ENCODE measurements at places on chromosomes 13 and 19. TPM values are rescaled to one million over a fixed set of nuclear protein-coding genes. Genes with fewer than 3 reads are reported as not detected.

The CABP5 gene
- total RNA-seq, result not detected

The KLK4 gene
- total RNA-seq, result not detected

The NANOS3 gene
- total RNA-seq, result 1.9 TPM

The HIPK4 gene
- total RNA-seq, result not detected

The ZIC2 gene
- not detected for total RNA-seq

The KLF1 gene
- total RNA-seq, result 1.2 TPM

The C19orf73 gene
- total RNA-seq, result 2.5 TPM

The MATK gene
- total RNA-seq, result 32.3 TPM

The FAM216B gene
- not detected for total RNA-seq

DNA sequence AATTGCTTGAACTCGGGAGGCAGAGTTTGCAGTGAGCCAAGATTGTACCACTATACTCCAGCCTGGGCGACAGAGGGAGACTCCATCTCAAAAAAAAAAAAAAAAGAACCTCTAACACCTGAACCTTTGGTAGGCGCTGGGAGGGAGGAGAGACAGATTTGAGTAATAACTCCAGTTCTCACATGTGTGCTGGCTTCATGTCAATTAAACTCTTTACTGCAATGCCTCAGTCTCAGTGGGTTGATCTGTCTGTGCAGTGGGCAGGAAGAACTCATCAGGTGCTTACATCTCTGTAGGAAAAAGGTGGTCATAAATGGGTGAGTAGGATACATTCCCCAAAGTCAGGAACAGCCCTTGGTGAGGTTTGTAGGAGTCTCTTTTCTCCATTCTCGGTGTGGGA is 85.1 kb upstream of the ABCC4 start:
- DNase-seq, result no peak
- H3K4me1 ChIP-seq, result no peaks in the 10 kb centered on the region
- H3K36me3 ChIP-seq, result no peaks in the 10 kb centered on the region
- H3K27ac ChIP-seq, result no peak overlapping the region
- no peak overlapping the region for H3K4me3 ChIP-seq
- peaks cover 5% of the 10 kb centered on the region for H3K27me3 ChIP-seq

GRCh38 chr13:93388701-93389100 is 162.1 kb downstream of the GPC6 start:
- H3K36me3 ChIP-seq, result no peaks in the 10 kb centered on the region
- H3K4me3 ChIP-seq, result no peak overlapping the region
- no peak overlapping the region for H3K27ac ChIP-seq
- no peaks in the 10 kb centered on the region for H3K27me3 ChIP-seq

DNA sequence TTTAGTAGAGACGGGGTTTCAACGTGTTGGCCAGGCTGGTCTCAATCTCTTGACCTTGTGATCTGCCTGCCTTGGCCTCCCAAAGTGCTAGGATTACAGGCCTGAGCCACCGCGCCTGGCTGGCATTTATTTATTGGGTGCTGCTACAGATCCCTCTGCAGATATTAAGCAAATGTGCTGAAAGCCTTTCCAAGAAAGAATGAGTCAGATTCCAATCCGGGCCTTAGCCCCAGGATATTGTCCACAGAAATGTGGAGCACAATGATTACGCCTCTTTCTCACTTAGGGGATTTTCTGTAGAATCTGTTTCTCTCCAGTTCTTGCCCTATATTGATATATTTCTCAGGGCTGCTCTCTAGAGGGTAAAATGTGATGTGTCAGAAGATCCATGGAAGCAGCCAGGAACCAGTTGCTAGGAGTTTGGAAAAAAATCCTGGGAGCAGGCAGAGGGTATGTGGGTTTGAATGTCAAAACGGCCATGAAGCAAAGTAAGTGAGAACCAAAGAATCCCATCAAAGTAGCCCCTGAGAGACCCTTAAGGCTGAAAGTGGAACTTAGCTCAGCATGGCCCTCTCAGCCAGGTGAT is 24.8 kb upstream of the IGFL4 start:
- no peak overlapping the region for H3K4me3 ChIP-seq
- no peaks in the 10 kb centered on the region for H3K36me3 ChIP-seq
- H3K27ac ChIP-seq, result no peak overlapping the region
- peaks cover 53% of the 10 kb centered on the region for H3K27me3 ChIP-seq
- no peak for DNase-seq

DNA sequence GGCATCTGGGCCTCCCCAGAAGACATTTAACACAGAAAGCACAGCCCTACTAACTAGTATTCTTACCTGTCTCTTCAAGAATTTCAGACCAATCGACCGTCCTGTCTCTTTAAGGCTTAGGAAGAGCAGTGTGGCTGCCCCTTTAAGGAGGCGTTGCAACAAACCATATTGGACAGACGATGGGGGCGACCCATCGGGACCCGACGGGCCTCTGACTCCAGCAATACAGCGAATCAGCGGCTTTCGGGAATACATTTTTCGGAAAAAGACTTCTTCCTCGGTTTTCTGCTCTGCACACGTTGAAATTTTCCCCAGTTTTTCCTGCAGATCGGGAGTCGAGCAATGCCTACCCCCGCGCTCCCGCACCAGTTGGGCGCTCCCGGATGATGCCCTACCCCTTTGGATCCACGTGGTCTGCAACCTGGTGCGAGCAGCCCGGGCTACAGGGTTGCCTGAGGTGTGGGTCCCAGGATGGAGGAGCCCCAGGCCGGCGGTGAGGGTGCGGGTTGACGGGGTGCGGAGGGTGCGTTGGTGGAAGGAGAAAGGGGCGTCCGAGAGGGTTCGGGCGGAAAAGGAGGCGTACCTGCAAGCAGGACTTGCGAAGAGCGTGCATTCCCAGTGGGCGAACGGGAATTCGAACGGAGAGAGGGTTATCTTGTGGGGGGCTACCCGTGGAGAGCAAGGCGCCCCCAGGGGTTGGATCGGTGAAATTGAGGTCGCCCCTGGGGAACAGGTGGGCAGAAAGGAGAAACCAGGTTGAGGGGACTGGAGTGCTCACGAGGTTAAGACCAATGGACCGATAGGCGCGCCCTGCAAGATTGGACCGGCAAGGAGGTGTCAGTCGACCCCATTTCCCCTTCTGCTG is at the start of gene POLR1G:
POLR1G (plus strand) TSS at position 419 of the 865 bp plus-strand sequence; CDS start at position 472, 53 bp downstream.
- peaks cover 36% of the 10 kb centered on the region for H3K4me1 ChIP-seq
- DNase-seq, result peak; percentile 95
- H3K27me3 ChIP-seq, result peaks cover 12% of the 10 kb centered on the region
- H3K4me3 ChIP-seq, result peak within 1 kb of the TSS; percentile 97
- H3K27ac ChIP-seq, result peak within 1 kb of the TSS; percentile 89

DNA sequence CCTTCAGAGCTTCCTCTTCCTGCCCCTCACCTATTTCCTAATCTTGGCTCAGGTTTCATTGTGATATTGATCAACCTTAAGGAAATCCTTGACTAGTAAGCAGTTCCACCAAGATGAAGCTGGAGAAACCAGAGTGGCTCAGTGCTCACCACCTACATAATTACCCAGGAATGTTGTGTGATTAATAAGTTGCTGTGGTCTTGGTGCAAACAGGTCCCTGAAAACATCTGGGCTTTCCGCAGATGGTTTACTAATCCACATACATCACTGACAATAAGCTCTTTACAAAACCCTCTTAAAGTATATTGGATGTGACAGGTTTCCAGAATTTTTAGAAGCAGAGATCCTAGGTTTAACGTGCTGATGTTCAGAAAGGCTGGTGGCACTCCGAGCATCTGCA is 8.6 kb upstream of the SERP2 start:
- no peak for DNase-seq
- H3K27me3 ChIP-seq, result peaks cover 10% of the 10 kb centered on the region
- no peak overlapping the region for H3K27ac ChIP-seq
- H3K4me3 ChIP-seq, result no peak overlapping the region

DNA sequence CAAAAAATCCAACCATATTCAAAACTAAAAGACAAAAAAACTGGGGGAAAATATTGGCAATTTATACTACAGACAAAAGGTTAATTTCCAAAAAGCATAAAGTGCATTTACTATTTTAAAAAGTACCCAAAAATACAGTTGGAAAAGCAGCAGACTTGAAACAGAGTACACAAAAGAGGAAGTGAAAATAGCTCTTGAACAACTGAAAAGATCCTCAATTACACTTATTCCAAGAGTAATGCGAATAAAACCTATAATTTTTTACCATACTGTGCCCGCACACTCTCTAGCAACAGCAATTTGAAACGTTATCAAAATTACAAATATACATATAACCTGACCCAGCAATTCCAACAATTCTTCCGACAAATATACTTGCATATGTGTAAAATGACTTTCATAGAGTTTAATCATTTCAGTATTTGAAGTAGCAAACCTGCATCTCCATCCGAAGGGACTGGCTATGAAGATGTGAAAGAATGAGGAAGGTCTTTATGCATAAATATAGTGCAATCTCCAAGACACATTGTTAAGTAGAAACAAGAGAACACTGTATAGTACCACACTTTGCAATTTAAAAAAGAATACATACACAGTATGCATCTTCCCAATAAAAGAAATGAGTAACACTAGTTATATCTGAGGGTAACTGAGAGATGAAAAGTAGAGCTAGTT is 25.4 kb downstream of the ALG5 start:
- H3K27ac ChIP-seq, result no peak overlapping the region
- H3K36me3 ChIP-seq, result peaks cover 53% of the 10 kb centered on the region
- DNase-seq, result no peak
- H3K4me1 ChIP-seq, result peaks cover 6% of the 10 kb centered on the region

DNA sequence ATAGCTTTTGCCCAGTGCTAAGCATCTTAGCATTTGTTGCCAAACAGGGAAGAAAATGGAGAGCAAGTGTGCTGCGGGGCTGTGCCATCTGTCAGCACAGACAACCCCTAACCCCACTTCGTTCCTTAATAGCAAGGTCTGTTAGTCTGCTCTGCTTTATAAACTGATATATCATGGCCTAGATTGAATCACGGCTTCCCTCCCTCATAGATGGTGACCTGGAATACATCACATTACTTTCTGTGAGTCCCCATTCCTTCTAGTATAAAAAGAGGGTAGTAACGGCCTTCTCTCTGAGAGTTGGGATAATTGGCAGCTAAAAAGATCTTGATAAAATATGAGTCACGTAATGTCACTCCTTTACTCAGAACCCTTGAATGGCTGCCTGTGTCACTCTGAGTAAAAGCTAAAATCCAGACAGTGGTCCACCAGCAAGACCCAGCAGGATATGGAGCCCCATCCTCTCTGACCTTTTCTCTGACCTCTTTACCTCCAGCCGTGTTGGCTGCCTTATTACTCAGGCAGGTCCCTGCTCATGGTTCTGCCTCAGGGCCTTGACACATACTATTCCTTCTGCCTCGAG is 151.7 kb downstream of the DLEU7 start:
- peaks cover under 1% of the 10 kb centered on the region for H3K27me3 ChIP-seq
- no peak for DNase-seq
- no peak overlapping the region for H3K27ac ChIP-seq
- H3K4me1 ChIP-seq, result peaks cover 2% of the 10 kb centered on the region
- H3K4me3 ChIP-seq, result no peak overlapping the region

DNA sequence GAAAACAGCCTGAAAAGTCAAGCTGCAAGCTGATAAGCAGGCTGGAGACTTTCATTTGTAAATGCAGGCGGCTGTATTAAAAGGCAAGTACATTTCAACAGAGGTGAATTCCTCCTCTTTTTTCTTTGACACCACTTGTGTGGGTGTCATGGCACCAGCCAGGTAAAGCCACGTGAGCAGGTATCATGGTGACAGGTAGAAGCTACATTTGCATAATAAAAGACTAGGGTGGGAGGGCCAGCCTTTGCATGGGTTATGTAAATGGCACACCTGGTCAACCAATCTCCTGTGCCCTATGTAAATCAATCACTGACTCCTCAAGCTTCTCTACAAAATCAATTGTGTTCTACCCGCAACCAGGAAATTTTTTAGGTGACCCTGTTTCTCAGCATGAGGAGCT is 68.2 kb downstream of the ZNF100 start:
- H3K4me1 ChIP-seq, result no peaks in the 10 kb centered on the region
- no peaks in the 10 kb centered on the region for H3K27me3 ChIP-seq
- H3K27ac ChIP-seq, result no peak overlapping the region

GRCh38 chr13:63983366-63983765 is 2567.7 kb upstream of the PCDH20 start:
- H3K4me3 ChIP-seq, result no peak overlapping the region
- DNase-seq, result no peak
- no peaks in the 10 kb centered on the region for H3K27me3 ChIP-seq
- H3K27ac ChIP-seq, result no peak overlapping the region
- H3K36me3 ChIP-seq, result no peaks in the 10 kb centered on the region
- no peaks in the 10 kb centered on the region for H3K4me1 ChIP-seq

GRCh38 chr13:24287748-24288287 is 21.6 kb upstream of the C1QTNF9 start:
- no peak overlapping the region for H3K4me3 ChIP-seq
- no peak for DNase-seq
- H3K27me3 ChIP-seq, result no peaks in the 10 kb centered on the region
- H3K36me3 ChIP-seq, result peaks cover 68% of the 10 kb centered on the region

GRCh38 chr13:28744656-28745055 is 25.9 kb upstream of the SLC46A3 start:
- H3K4me1 ChIP-seq, result no peaks in the 10 kb centered on the region
- no peak for DNase-seq
- no peak overlapping the region for H3K27ac ChIP-seq
- no peaks in the 10 kb centered on the region for H3K36me3 ChIP-seq
- no peak overlapping the region for H3K4me3 ChIP-seq
- peaks cover 3% of the 10 kb centered on the region for H3K27me3 ChIP-seq

DNA sequence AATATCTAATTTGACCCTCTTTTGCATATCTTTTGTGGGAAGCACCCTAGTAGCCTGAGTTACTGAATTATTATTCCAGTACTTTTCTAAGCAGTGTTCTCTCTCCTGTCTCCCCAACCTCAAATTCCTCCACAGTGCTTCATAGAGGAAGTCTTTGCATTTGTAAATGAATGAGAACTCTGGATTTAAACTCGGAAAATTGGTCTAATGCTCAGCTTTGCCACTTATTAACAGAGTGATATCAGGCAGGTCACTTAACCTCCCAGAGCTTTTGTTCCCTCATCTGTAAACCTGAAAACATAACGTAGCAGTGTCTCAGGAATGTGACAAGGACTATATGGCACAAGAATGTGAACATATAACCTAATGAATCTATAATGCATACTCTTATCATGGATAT is 26.2 kb downstream of the FREM2 start:
- H3K36me3 ChIP-seq, result no peaks in the 10 kb centered on the region
- no peak for DNase-seq
- no peaks in the 10 kb centered on the region for H3K27me3 ChIP-seq

DNA sequence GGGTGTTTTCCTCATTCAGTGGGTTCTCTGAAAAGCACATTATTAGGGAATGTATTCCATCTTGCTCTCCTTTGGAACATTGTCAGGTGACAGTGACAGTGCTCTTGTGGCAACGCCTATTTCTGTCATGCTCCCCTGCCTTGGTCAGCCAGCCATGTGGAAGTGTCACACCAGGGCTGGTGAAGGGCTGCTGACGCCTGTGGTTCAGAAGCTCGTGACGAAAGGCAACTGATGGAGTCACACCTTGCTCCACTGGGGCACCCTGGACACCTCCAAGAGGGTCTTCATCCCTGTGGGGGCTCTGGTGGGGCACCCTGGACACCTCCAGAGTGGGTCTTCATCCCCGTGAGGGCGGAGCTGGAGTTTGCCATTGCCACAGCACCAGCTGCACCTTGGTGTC is 68.9 kb upstream of the GPR183 start:
- no peak overlapping the region for H3K4me3 ChIP-seq
- H3K27ac ChIP-seq, result no peak overlapping the region
- peaks cover 59% of the 10 kb centered on the region for H3K4me1 ChIP-seq

GRCh38 chr19:3457528-3458228 is 22.6 kb downstream of the SMIM24 start:
- DNase-seq, result no peak
- H3K4me1 ChIP-seq, result no peaks in the 10 kb centered on the region
- H3K27ac ChIP-seq, result no peak overlapping the region
- no peaks in the 10 kb centered on the region for H3K36me3 ChIP-seq

Measured in activated CD4-positive, alpha-beta T cell treated with anti-CD3 and anti-CD28 coated beads, Interleukin-2, amount 10 ng/mL, durations not matched to agents 24 days and 14 days (primary cell).